ENCODE measurements at places on chromosomes 6 and 20.

DNA sequence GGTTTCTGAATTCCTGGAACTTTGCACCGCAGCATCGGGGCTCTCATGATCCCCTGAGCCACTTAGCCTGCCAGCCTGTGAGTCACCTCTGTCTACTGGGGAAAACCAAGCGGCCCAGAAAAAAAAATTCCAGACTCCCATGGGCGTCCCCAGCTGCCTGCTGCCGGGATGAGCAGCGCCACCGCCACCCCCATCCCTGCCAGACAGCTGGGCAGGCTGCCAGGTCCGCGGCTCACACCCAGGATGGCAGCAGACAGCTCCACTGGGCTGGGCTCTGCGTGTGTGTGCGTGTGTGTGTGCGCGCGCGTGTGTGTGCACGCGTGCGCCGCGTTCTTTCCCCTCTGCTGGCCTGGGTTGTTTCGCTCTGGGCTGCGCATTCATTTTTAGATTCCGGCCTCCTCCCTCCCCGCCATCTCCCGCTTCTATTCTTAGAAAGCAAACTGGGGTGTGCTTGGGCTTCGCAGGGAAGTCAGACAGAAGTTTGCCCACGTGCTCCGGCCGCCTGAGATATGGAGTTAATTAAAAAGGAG is 38.9 kb upstream of the PMEPA1 start:
- peak; percentile 73 for DNase-seq

DNA sequence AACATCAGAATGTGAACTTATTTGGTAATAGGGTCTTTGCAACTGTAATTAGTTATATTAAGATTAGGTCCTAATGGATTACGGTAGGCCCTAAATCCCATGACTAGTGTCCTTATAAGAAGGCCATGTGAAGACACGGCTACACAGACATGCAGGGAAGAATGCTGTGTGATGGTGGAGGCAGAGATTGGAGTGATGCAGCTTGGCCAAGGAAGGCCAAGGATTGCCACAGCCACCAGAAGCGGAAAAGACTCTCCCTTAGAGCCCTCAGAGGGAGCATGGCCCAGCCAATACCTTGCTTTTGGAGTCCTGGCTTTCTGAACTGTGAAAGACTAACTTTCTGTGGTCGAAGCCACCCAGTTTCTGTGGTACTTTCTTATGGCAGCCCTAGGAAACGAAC is 9.7 kb upstream of the SMIM13 start:
- no peak for DNase-seq

DNA sequence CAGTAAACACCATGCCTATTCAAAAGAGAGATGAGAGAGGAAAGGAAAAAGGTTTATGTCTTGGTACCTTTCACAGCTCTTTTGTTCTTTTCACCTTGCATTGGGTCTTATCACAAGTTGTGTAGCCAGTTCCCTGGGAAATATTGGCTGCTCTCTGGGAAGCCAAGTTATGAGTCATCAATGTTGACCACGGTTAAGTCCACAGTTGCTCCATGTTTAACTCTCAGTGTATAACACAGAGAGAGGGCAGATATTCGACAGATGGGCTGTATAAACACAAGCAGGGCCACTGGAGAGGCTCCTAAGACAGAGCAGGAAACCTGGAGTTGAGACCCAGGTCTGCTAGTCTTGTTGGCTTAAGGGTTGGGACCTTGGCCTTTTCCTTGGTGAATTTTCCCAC is 718.6 kb downstream of the QKI start:
- DNase-seq = no peak

- no peak for DNase-seq
These were observed 295.0 kb downstream of the KCNQ5 start for GRCh38 chr6:72916906-72917305.

GRCh38 chr6:11374036-11375010 is 141.9 kb upstream of the NEDD9 start:
- DNase-seq = no peak

DNA sequence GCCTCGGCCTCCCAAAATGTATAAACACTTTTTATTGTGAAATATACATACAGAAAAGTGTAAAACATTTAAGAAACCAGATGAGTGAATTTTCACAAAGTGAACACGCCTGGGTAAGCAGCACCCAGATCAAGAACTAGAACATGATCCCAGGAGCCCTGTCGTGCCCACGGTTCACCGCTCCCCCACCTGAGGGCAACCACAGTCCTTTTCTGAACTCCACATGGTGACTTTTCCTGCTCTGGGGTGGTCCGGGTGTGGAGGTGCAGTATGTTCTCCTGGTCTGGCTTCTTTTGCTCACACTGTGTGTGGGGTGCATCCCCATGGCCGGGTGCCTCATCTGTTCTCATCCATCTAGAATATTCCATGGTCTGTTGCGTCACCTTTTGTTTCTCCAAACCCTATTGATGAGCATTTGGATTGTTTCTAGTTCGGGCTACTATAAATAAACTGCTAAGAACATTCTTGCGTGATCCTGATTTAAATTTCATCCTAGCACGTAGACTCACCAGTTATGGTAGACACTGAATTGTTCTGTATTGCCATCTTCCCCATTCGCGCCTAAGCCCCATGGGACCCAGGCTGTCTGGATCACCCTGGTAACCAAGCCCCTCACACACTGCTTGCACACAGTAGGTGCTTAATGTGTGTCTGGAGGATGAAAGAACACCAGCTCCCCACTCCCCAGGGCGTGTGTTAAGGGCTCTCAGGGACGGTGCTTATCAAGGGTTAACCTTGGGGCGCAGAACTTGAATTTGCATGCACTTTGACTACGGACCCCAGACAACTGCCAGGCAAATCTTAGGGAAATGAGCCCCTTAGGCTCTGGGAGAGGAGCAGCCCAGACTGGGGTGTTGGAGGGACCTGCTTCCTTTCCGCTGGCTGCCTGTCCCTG is 56.2 kb downstream of the CTCFL start:
- DNase-seq = no peak

GRCh38 chr20:9038791-9039535 is 29.9 kb upstream of the PLCB4 start:
- DNase-seq = no peak

GRCh38 chr6:92274588-92274987 is 1144.8 kb downstream of the EPHA7 start:
- no peak for DNase-seq

DNA sequence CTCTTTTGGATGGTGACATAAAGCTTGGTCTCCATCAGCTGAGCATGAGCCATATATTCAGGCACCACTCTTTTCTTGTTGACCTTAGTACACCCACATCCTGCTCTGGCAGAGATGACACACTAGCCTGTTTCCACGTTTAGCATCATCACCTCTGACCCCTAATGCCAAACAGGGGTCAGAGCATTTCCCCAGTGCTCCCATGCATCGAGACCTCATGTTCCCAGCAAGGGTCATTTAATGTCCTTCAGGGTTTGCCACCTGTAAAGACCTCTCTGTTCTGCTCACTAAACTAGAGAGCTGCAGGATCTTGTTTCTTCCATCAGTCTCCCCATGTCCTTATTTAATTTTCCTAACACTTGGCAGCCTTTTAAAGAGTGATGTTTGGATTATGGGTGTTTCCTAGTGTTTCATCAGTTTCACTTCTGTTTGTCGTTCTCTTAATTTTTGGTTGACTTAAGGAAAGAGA is 97.5 kb downstream of the AIG1 start:
- DNase-seq = no peak

GRCh38 chr20:44326391-44327159 is 10.3 kb upstream of the R3HDML start:
- no peak for DNase-seq

GRCh38 chr20:17510548-17510947 is 20.6 kb downstream of the BFSP1 start:
- no peak for DNase-seq

DNA sequence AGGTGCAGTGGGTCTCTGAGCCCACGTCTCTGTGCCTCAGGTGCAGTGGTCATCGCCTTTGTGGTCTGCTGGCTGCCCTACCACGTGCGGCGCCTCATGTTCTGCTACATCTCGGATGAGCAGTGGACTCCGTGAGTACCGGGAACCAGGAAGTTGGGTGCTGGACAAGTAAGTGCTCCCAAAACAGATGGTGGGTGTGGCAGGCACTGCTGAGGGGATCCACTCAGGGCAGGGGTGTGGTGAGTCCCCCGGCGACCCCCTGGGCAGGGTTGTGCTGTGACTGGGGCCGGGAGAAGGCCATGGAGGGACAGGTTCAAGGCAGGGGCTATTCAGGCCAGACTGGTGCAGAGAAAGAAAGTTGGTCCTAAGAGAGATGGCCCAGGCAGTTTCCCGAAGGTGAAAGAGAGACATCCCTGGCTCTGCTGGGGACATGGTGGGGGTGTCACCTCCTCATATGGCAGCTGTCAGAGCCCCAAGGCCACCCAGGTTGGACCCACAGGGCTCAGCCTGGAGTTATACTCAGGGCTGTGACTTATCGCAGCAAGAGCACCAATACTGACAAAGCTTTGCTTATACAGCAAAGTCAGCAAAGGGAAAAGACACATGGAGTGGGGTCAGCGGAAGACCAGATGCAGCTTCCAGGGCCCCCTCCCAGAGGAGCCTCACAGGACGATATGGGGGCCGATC is 37.9 kb upstream of the MRGBP start:
- no peak for DNase-seq
